Activated naive CD4-positive, alpha-beta T cell (primary cell): ENCODE measurements at places on chromosomes 16 and 17.

- DNase-seq = no peak
Observed at GRCh38 chr16:68072038-68072695, 13.0 kb upstream of the NFATC3 start.

GRCh38 chr17:37737971-37738370 is 6.9 kb downstream of the HNF1B start:
- DNase-seq = no peak

DNA sequence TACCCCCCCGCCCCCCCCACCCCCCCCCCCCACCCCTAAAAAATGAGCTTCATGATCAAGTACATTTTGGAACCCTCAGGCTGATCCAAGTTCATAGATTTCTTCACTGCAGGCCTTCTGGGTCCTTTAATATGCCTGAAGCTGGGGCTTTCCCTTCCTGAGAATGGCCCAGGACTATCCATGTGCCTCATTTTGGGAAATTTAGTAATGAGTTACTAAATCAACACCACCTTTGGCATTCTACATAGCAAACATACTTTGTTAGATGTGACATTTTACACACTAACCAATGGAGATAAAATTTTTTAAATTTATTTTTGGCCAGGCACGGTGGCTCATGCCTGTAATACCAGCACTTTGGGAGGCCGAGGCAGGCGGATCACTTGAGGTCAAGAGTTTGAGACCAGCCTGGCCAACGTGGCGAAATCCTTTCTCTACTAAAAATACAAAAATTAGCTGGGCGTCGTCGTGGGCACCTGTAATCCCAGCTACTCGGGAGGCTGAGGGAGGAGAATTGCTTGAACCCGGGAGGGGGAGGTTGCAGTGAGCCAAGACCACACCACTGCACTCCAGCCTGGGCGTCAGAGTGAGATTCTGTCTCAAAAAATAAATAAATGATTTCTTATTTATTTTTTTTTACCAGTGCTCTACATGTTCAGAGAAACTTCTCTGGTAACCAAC is 14.0 kb downstream of the HERPUD1 start:
- no peak for DNase-seq

DNA sequence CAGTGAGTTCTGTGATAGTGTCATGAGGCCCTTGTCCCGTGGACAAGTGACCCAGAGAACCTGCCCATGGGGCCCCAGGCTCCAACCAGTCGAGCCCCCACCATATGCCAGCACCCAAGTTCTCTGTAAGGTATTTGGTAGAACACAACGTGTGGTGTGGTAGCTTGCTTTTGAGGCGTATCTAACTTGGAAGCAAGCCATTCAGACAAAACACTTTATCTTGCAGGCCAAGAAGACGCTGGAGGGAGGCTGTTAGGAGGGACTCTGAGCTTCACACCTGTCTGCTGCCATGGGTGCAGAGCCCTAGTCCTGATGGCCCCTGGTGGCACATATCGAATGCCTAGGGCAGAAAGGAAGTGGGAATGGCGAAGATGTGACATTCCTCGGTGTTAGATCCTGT is 1.6 kb downstream of the NDUFAF8 start:
- no peak for DNase-seq

- DNase-seq = no peak
Observed at GRCh38 chr16:81238296-81239011, at the start of gene BCO1. TSS of gene BCO1 (plus strand) at chr16:81238689. CDS start at chr16:81238909, 220 bp downstream.

DNA sequence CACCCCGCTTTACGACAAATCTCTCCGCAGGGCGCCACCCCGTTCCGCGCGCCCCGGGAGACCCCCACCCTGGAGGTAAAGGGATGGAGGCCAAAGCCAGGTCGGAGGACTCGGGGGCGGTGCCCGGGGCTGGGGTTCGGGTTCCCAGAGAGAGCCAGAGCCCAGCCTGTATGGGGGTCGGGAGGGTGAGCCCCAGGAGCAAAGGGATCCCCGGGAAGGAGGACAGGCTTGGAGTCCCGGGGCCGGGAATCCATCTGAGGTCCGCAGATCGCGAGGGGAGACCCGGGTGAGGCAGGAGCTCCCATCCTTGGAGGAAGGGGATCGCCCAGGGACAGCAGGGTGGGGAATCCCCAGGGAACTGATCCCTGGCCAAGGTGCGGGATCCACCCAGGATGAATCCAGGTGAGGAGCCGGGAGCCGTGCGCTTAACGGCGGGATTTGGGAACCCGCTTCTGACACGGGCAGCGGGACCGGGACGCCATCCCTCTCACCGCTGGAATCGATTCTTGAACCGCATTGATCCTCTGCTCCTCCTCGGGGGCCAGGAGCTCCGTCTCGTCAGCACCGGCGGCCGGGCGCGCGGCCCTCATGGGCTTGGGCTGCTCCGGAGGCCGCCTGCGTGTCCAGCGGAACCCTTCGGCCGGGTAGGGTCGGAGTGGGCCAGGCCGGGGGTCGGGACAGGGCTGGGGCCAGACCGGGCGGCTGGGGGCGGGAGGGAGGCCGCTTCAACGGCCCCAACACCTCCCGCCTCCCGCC is at the start of gene MMD:
MMD (minus strand) TSS at position 657 of the 756 bp plus-strand sequence; CDS start at position 517, 140 bp downstream.
- DNase-seq = no peak

- DNase-seq = no peak
Observed at GRCh38 chr16:88723507-88723887, 17.2 kb downstream of the CTU2 start.

DNA sequence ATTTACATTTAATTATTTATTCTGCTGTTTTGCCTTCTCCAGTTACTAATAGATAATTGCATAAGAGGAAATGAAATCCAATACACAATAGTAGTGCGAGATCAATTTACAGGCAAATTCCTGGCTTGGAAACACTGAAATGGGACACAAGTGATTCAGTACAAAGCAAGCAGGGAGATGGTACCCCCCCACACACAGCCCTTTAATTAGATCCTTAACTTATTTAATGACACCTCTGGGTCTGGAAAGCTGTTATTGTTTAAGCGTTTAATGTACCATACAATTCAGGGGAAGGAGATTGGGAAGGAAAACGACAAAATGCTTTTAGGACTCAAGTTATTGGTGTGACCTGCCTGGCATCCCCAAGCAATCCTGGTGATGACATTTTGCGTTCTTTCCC is 318.2 kb downstream of the NPIPA8 start:
- no peak for DNase-seq

- no peak for DNase-seq
Observed at GRCh38 chr17:17884391-17885357, 47.9 kb upstream of the SREBF1 start.

DNA sequence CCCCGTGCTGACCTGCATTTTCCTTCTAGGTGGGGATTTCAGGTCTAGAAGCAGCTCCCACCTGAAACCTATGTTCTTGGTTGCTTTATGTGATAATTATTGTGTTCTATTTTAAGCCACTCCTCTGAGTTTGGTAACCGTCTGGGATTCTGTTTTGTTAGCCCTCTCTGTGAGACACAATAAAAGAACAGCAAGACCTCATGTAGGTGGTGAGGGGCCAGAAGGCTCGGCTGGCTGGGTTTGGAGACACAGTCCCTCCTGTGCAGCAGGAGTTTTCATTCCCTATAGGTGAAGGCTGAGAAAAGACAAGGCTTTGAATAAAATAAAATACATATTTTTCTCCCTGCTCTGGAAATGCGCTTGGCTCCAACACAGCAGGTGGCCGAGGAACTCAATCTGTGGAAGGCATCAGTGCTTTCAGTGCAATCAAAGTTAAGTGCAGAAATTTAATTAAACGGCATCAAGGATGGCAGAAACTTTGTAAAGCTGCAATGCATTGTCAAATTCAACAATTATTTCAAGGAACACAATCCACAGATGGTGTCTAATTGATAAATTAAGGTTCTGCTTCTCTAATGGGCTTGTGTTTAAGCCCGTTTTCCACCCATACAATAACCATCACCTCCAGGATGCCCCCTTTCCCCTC is 107.8 kb downstream of the MSI2 start:
- no peak for DNase-seq

DNA sequence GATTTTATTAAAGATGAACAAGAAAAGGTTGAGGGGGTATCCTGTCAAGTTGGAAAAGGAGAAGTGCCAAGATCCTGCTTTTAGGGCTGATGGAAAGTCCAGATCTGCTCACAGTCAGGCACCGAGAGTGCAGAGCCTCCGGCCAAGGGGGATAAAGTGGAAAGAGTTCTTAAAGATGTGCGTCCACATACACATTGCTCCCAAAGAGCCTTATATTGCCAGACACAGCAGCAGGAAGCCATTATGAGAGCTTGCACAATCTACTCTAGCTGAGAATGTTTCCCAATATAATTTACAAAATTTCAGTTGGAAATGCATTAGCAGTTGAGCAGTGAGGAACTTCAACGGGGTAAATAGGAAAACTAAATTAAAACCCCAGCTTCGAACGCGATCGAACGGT is 95.6 kb downstream of the SALL1 start:
- DNase-seq = no peak

GRCh38 chr16:57526498-57526897 is 9.9 kb downstream of the CCDC102A start:
- no peak for DNase-seq
